Right ventricle myocardium inferior (tissue), 1 donor: ENCODE measurements at places on chromosomes 1 and 21.

GRCh38 chr1:147417024-147417423 is 124.3 kb upstream of the BCL9 start:
- no peak for DNase-seq

- no peak for DNase-seq
Observed at GRCh38 chr1:66730462-66730861, 21.8 kb upstream of the DYNLT5 start.

- DNase-seq: no peak
Observed at GRCh38 chr1:40564913-40565312, 33.5 kb downstream of the ZNF684 start.

DNA sequence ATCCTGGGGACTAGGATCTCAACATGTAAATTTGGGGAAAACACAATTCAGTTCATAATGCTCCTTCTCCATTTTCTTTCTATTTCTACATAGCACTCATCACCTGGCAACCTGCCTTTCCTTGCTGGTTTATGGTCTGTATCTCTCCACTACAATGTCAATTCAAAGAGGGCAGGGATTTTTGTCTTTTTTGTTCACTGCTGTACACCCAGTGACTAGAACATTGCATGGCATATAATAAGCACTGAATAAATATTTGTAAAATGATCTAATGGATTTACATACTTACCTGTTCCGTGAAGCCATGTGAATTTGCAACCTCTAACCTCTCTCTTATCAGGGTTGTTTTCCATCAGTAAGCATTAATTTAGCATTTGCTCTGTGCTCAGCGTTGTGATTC is 27.4 kb upstream of the TBX15 start:
- no peak for DNase-seq

- no peak for DNase-seq
Observed at GRCh38 chr21:15449556-15449955, 280.2 kb upstream of the USP25 start.

DNA sequence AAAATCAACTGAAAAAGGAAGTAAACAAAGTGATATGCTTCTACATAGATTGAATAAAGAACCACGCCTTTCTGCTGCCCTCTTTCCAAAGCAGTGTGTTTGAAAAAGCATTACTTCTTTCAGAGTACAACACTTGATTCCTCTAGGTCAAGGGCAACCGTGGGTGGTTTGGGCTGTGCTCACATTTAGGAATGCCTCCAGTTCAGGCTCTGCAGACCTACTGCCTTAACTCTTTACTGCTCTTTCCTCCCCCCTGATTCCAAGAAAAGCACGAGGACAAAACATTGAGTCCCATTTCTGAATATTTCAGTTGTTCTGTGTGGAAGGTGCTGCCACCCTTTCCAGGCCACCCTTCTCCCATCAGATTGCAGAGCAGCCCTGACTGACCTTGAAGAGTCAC is 45.2 kb downstream of the ADAMTS1 start:
- peak; percentile 44 for DNase-seq

GRCh38 chr1:46830665-46831322 is 31.9 kb downstream of the CYP4B1 start:
- no peak for DNase-seq

DNA sequence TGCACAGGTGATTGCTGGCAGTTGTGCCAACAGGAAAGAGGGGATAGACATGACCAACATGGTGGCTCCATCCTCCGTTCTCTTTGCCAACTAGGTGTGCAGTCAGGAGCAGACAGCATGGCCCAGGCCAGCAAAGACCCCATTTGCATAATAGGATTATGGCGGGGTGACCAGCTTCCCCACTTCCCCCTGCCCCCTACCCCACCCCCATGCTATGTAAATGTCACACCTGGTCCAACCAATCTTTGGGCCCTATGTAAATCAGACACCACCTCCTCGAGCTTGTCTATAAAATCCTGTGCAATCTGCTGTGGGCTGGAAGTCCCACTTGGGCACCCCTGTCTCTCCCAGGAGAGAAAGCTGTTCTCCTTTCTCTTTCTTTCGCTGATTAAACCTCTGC is 146.0 kb downstream of the SLC30A10 start:
- DNase-seq: peak; percentile 39

GRCh38 chr21:44539991-44540666 is at the start of gene KRTAP10-1:
KRTAP10-1 (minus strand) TSS chr21:44540195; CDS start chr21:44540150, 45 bp downstream.
- DNase-seq: no peak

GRCh38 chr1:242405947-242406346 is 118.5 kb downstream of the PLD5 start:
- no peak for DNase-seq

GRCh38 chr1:233010146-233010545 is 59.7 kb downstream of the NTPCR start:
- no peak for DNase-seq

DNA sequence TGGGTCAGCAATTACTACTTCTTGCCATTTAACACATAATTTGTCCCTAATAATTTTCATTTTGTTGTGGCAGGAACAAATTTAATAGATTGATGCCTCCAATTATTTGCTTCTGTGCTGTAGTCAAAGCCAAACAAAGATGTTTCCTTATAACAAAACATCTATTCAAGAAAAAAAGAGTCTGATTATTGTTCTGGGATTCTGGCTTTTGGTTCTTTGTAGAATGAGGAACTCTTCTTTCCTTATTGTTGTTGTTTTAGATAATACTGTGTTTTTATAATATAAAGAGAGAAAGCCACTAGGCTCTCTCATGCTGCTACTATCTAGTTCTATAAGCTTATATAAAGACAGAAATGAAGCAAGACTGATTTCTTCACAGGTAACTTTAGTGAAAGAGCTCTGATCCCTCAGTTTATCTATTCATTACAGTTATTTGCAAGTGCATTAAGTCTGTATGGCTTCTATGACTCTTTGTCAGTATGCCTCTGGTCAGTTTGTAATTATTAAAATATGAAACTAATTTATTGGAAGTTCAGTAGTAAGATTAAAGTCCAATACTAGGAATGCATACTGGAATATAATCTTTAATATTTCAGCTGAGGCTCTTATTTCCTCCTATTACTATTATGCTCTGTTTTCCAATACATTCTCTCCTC is 37.4 kb downstream of the PRKACB start:
- no peak for DNase-seq

- DNase-seq: no peak
Observed at GRCh38 chr1:163055005-163055404, 14.2 kb upstream of the RGS4 start.

DNA sequence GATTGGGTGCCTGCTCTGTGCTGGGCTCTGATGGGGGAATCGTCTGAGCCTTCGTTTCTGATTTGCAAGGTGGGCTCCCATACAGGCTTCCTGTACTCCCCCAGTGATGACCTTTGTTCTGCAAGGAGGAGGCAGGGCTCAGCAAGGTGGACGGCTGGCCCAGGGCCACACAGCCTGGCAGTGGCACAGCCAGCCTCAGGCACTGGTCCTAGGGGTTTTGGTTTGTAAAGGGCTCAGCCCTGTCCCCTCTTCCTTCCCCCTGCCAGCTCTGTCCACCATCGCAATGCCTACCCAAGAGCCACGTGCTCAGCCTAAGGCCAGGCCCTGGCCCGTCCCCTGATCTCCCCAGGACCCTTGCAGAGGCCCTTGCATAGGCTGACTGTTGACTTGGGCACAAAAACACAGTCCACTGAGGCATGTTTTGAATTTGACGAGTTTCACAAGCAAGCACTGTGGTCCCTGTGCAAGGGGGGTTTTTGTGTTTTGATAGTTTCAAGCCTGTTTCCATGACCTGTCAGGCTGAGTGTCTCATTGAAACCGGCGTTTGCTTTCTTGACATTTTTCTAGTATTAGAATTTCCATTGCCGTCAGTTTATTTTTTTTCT is 39.5 kb upstream of the TNFRSF1B start:
- no peak for DNase-seq

GRCh38 chr1:162003061-162003829 is 20.4 kb downstream of the OLFML2B start:
- DNase-seq: no peak

GRCh38 chr1:171434717-171435346 is 50.5 kb upstream of the PRRC2C start:
- DNase-seq: no peak

- no peak for DNase-seq
Observed at GRCh38 chr1:236129306-236129705, 13.0 kb upstream of the GPR137B start.

- no peak for DNase-seq
Observed at GRCh38 chr1:944341-945325, 14.4 kb downstream of the NOC2L start.

GRCh38 chr1:42973799-42974198 is 15.1 kb upstream of the SLC2A1 start:
- DNase-seq: no peak

- DNase-seq: no peak
Observed at GRCh38 chr1:26067432-26067911, at the start of gene TRIM63. TRIM63 (minus strand) TSS chr1:26067630; CDS start chr1:26067494, 136 bp downstream.

- no peak for DNase-seq
Observed at GRCh38 chr1:247411621-247412327, 4.2 kb upstream of the NLRP3 start.

DNA sequence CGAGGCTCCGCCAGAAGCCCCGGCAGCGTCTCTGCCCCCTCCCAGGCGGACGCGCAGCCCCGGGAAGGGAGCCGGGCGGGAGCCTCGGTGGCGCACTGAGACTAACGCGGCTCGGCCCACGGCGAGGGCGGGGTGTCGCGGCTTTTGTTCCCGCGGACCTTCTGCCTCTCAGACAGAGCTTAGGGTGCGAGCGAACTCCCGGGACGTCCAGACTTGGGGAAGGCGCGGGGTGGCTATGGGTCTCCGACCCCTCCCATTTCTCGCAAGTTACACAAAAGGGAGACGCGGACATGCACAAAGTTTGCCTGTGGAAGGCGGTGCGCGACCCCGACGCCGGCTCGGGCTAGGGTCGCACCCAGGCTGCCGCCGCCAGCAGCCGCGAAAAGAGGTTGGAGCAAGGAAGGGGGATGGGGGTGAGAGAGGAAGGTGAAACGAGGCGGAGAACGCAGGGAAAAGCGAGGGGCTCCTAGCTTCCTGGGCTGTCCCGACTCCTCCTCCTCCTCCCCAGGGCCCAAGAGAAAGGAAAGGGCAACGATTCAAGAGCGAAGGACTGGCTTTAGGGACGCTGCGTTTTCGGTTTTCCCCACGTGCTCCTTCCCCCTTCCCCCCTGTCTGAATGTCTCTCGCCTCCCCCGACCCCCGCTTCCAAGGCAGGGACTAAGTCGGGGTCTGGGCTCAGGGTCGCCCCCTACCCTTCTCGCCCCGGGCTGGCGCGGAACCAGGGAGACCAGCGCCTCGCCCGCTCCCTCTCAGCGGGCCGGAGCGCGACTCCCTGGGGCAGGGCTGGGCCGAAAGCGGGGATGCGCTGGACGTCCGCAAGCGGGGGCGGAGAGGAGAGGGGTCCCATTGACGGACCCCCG is 729 bp downstream of the APP start:
- peak; percentile 87 for DNase-seq

DNA sequence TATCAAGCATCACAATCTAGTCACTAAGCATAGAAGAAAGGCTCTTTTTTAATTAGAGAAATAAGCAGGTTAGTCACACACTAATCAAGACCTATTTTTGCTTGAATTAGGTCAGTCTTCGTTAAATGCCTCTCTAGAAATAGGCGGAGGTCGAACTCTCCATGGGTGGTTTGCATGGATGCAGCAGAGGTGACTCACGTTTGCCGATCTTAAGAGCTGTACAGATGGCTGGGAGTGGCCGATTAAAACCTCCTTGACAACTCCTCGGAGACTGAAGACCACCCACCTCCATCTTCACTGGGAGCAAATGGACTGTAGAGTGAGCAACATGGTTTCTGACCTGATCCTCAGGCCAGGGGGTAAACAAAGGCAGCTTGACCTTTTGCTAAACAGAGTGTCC is 249.3 kb downstream of the ZNF648 start:
- DNase-seq: no peak

DNA sequence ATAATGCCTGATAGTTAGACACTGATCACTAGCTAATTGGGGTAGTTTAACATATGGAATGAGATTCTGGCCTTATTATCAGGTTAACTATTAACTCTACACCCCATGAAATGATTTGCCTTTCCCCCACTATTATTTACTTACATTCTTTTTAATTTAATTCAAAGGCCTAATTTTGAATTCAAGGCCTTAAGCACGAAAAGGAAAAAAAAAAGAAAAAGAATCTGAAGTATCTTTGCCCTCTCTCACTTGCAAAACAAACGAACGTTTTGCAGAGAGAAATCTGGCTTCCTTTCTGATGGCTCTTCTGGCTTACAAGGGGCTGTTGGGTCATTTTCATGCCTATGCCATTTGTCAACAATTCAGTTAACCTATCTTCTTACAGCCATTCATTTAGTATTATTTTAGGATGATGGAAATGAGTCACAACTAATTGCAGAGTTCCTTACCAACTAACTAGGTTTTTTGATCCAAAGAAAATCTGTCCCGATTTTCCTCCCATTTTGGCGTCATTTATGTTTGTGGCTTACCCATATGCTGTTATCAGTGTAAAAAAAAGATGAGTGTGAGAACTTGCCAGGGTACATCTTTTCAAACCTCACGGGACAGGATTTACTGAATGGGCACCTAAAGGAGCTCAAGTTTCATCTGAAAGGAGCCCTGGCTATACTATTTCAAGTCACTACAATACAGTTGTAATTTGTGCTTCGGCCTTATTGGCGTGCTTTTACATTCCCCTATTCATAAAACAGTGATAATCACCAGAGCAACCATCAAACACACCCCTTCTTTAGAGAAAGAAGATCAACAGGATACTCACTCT is 1.9 kb upstream of the ERRFI1 start:
- DNase-seq: no peak

- no peak for DNase-seq
Observed at GRCh38 chr1:85898861-85899260, 190.6 kb upstream of the ZNHIT6 start.

DNA sequence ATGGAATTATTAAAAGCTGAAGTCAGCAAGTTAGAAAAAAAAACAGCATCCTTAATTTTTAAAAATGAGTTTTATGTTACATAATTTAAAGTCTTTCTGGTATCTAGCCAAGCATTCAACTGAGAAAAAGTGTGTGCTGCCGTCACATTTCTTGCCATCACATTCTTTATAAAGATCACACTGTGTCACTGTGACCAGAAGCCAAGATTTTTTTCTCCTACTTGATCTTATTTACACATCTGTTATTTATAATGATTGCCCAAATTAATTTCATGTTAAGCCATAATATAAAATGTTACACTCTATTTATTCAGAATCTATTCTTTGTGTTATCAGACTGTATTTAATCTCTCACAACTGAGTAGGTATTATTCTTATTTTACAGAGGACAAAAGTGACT is 1603.7 kb downstream of the PLA2G4A start:
- DNase-seq: no peak

DNA sequence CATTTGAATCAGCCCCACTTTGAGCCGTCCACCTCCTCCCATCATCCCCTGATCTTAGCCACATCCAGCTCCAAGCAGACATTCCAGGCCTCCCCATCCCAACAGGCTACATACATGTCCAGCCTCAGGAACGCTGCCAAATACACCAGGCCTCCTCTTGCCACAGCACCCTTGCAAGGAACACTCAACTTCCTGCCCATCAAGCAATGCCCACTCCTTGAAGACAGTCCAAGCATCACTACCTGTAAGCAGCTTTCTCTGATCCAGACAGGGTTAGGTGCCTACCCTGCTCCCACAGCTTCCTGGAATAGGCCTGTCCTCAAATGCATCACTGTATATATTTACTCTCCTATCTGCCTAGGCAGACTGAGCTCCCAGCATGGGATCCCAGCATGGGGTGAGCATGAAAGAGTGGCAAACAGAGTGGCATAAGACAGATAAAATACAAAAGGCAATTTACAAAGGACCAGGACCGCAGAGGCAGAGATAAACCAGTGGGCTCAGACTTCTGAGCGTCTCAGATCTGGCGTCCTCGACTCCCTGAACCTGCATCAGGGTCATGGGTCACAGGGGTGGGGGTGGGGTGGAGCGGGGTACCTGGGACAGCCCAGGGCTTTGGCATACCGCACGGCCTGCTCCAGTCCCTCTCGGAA is 816 bp downstream of the HYI start:
- no peak for DNase-seq
